ENCODE measurements at places on chromosomes 1 and 21.

DNA sequence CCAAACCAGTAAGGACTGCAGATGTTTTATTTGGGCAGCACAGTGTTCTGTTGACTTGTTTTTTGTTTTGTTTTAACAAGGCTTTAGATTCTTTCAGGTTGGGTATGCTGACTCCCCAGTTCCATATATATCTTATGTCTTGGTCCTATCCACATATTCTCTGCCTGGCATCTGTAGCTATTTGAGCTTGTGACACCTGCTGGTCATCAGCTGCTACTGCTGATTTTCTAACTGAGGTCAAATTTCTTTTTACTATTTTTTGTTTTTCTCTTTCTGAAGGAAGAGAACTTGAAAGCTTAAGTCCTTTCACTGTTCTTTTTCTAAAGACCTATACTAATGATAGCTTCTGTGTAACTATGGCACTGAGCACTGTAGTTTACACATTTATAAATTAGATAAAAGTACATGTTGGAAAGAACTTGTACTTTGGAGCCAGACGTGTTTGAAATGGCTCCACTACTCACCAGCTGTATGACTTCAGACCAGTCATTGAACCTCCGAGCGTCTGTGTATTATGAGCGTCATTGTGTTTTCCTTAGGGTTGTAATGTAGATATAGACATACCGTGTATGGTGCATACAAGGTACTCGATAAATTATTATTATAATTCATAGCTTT lies 109.4 kb downstream of the NRDC start:
- no peaks in the 10 kb centered on the region for H3K27me3 ChIP-seq
- peaks cover 25% of the 10 kb centered on the region for H3K36me3 ChIP-seq
- peak; percentile 32 for DNase-seq
- H3K27ac ChIP-seq = no peak overlapping the region
- peaks cover 11% of the 10 kb centered on the region for H3K4me1 ChIP-seq
- H3K4me3 ChIP-seq = no peak overlapping the region

GRCh38 chr1:183879966-183880365 lies 75.0 kb downstream of the RGL1 start:
- no peak for DNase-seq
- peaks cover 2% of the 10 kb centered on the region for H3K36me3 ChIP-seq
- H3K27me3 ChIP-seq = peaks cover 1% of the 10 kb centered on the region
- no peaks in the 10 kb centered on the region for H3K4me1 ChIP-seq

GRCh38 chr1:175192111-175192629 lies 406 bp downstream of the KIAA0040 start:
- no peaks in the 10 kb centered on the region for H3K27me3 ChIP-seq
- peak; percentile 59 for DNase-seq

- no peaks in the 10 kb centered on the region for H3K27me3 ChIP-seq
- peak within 1 kb of the TSS; percentile 89 for H3K27ac ChIP-seq
- peaks cover 47% of the 10 kb centered on the region for H3K36me3 ChIP-seq
Observed at GRCh38 chr21:44801468-44802395, at the start of gene UBE2G2. Gene UBE2G2, minus strand, starts transcription at chr21:44801820. Its CDS starts 72 bp downstream, at chr21:44801748.

GRCh38 chr1:246794048-246794827 lies 70.0 kb downstream of the SCCPDH start:
- peaks cover 1% of the 10 kb centered on the region for H3K4me1 ChIP-seq
- no peak overlapping the region for H3K27ac ChIP-seq
- H3K4me3 ChIP-seq = no peak overlapping the region

DNA sequence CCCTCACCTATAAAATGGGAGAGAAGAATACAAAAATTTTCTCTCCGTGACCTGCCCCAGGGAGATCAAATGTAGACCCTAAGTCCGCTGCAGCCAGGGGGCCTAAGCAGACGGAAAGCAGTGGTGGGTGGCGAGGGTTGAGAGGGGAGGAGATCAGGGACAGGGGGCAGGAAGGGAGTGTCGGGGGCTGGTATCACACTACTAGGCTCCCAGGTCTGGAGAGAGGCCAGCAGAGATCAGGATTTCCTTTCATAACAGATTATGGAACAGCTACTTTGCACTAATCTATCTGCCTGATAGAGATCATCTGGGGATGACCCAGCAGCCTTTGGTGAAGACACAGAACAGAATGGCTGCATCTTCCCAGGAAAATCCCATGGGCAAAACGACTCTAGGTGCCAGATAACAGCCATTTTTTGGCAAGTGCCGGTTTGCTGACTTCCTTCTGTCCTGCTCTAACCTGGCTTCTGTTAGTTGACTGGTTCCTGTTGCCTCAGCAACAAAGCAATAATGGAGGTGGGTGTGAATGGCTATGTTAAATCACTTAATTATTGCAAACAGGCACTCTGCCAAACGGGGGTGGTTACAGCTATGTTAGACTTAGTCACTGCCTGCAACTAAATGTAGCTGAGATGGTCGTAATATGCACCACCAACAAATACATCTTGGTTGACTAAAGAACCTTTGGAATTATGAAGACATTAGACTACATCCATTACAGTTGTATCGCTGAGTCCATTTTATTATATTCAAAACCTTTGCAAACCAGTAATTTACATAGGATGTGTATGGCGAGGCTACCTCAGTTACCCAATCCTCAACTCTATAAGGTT lies 30.0 kb upstream of the EPS8L3 start:
- H3K36me3 ChIP-seq = no peaks in the 10 kb centered on the region
- peak overlapping the region; percentile 44 for H3K27ac ChIP-seq
- peaks cover 79% of the 10 kb centered on the region for H3K4me1 ChIP-seq

GRCh38 chr1:186829686-186830587 lies 1.2 kb downstream of the PLA2G4A start:
- no peak for DNase-seq
- H3K27ac ChIP-seq = no peak overlapping the region
- H3K4me3 ChIP-seq = no peak overlapping the region
- peaks cover 13% of the 10 kb centered on the region for H3K4me1 ChIP-seq

DNA sequence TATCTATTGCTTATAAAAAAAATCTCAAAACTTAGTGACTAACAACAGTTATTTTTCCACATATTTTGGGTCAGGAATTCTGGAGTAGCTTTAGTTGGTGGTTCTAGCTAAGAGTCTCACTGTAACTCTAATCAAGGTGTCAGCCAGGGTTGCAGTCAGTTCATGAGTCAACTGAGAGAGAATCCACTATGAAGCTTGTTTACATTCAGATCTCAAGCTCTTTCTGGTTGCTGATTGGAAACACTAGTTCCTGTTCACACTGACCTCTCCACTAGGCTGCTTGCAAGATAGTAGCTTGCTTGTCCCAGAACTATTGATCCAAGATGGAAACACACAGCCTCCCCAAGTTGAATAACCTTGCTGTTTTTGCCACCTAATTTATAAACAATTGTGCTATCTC lies 1192.1 kb upstream of the B3GALT2 start:
- no peak for DNase-seq
- H3K4me1 ChIP-seq = no peaks in the 10 kb centered on the region
- H3K27ac ChIP-seq = no peak overlapping the region
- H3K36me3 ChIP-seq = no peaks in the 10 kb centered on the region

GRCh38 chr1:12549460-12550349 lies 68.3 kb downstream of the DHRS3 start:
- H3K4me1 ChIP-seq = peaks cover 3% of the 10 kb centered on the region
- H3K4me3 ChIP-seq = no peak overlapping the region
- no peaks in the 10 kb centered on the region for H3K36me3 ChIP-seq

- no peaks in the 10 kb centered on the region for H3K27me3 ChIP-seq
- H3K27ac ChIP-seq = no peak overlapping the region
- H3K36me3 ChIP-seq = no peaks in the 10 kb centered on the region
- H3K4me3 ChIP-seq = no peak overlapping the region
Observed at GRCh38 chr1:238252033-238252802, 361.5 kb upstream of the ZP4 start.

DNA sequence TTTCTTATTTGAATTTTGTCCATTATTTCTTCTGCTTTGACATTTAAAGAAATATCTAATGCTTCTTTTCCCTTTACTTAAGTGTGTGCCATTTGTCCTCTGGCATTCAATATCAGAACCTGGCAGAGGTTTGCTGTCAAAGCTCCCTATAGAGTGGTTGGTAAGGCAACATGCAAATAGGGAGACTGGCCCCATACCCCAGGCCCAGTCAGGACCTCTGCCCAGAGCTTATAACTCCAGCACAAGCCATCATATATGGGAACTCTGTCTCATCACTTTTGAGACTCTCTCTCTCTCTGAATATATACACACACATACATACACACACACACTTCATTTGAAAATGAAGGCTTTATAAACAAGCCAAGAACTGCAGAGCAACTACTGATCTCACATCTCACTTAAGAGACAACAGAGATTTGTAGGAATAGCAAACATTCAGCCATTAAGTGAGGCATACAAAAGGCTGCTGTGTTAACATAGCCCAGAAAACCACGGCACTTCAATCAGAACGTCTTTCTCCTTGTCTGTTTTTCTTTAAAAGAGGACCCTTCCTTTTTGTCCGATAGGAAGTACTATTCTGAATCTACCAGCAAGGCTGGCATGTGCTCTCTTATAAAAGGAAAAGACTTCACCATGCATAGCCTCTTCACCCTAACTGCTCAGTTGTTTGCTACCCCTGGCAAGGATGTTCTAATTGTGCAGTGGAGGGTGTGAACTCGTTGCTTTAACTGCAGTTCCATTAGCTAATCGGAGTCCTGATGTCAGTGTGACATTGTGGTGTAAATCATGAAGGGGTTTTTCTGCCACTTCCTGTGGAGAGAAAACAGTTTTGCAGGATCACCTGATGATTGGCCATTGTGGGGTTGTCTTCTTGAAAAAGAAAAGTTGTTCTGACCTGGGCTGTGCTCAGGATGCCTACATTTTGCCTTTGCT lies 101.7 kb downstream of the NR5A2 start:
- H3K27ac ChIP-seq = no peak overlapping the region
- H3K4me1 ChIP-seq = peaks cover 16% of the 10 kb centered on the region
- no peak overlapping the region for H3K4me3 ChIP-seq
- DNase-seq = peak; percentile 17
- H3K36me3 ChIP-seq = no peaks in the 10 kb centered on the region

All from activated CD4-positive, alpha-beta memory T cell treated with anti-CD3 and anti-CD28 coated beads for 36 hours (primary cell).